ENCODE measurements at places on chromosomes 6 and 20.

GRCh38 chr6:53986721-53987521 lies 124.3 kb upstream of the MLIP start:
- no peak for DNase-seq

- peak; percentile 71 for DNase-seq
Measured at GRCh38 chr6:101663100-101663499, 269.6 kb downstream of the GRIK2 start.

GRCh38 chr20:9815632-9816031 lies 23.2 kb downstream of the PAK5 start:
- no peak for DNase-seq

GRCh38 chr6:3627956-3628835 lies 123.3 kb downstream of the PXDC1 start:
- DNase-seq, result peak; percentile 49

DNA sequence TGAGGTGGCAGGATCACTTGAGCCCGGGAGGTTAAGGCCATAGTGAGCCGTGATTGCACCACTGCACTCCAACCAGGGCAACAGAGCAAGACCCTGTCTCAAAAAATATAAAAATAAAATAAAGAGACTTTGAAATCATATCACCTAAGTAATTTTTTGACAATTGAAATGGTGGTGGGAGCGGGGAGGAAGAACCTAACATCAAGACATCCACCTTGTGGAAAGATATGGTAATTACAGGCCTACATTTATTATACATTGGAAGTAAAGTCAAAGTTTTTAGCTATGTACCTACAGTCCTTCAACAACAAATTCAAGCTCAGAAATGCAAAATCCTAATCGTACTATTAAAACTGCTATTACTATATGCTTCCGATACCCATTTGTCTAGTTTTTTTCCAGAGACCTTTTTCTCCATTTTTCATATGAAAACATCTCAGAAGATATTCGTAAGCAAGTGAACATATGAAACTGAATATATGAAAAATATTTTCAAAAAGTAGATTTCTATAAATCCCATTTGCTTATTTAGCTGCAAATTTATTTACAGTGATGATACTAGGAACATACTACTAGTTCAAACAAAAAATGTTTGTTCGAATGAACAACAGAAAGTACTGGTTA lies 83.3 kb downstream of the SYCP2 start:
- DNase-seq, result no peak

- no peak for DNase-seq
Measured at GRCh38 chr20:25148181-25148981, 47.1 kb upstream of the ENTPD6 start.

- no peak for DNase-seq
Measured at GRCh38 chr6:22133357-22133756, 163.5 kb downstream of the PRL start.

- no peak for DNase-seq
Measured at GRCh38 chr6:150929416-150929815, 63.9 kb downstream of the MTHFD1L start.

- no peak for DNase-seq
Measured at GRCh38 chr6:40885139-40885774, 153.8 kb downstream of the UNC5CL start.

GRCh38 chr6:135858931-135859330 lies 7.4 kb downstream of the PDE7B start:
- DNase-seq, result no peak

- no peak for DNase-seq
Measured at GRCh38 chr6:159977255-159977903, 8.5 kb downstream of the IGF2R start.

DNA sequence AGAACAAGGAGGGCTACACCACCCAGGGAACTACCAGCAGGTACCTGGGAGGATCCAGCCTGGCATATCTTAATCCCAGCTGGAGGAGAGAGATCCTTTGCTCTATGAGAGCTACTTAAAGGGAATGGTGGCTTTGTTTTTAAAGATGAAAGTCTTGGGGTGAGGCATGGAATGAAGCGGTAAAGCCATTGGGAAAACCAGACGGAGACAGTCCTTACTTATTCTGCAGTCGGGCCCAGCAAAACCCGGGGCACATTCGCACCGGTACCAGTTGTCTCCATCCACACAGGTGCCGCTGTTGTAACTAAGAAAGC lies 30.3 kb downstream of the JAG1 start:
- DNase-seq, result no peak

DNA sequence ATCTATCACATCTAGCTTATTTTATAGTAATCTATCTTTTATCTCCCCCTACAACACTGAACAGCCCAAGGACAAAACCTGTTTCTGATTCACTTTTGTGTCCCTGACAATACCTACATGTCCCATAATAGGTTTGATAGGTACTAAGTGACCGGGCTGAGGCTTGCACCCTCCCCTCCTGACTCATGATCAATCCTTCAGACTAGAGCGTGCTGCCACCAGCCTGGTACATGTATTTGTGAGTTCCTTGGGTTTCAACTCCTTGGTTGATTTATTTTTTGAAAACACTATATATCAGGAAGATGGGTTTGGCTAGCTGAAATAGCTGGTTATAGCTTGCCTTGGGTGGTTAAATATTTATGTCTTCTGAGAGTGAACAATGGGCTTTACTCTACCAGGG lies 41.6 kb upstream of the RAB23 start:
- no peak for DNase-seq

DNA sequence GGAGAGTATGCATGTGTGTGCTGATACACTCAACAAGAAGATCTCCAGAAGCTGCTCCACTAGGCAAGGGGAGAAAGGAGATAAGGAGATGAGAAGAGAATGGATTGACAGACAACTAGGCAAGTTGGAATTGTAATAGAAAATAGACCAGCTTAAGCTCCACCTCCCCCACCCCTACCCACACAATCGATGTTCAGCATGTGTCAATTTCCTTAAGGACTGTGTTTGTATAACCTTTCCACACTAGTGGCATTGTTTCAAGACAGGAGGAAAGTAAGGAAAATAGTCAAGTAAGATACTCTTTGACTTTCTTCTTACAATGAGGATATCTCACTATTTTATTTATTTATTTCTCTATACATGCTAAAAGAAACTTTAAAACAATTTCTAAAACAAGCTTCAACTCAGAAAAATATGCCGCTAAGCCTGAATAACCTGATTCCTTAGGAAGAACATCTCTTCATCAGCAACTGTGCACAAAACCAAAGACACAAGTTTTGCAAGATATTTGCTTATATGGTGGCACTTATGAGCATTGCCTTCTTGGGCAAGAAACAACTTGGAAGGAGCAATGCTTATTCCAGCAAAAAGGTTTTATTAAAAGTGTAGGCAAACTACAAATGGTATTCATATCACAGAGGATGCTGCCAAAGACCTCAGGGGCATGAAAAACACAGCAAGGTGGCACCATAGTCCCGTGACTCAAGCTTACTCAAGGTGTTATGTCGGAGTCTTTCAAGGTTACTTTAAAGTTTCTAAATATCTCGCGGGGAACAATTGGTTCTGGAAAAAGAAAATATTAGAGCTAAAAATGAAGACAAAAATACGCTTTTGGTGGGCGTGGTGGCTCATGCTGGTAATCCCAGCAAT lies 249.1 kb downstream of the COL12A1 start:
- no peak for DNase-seq

DNA sequence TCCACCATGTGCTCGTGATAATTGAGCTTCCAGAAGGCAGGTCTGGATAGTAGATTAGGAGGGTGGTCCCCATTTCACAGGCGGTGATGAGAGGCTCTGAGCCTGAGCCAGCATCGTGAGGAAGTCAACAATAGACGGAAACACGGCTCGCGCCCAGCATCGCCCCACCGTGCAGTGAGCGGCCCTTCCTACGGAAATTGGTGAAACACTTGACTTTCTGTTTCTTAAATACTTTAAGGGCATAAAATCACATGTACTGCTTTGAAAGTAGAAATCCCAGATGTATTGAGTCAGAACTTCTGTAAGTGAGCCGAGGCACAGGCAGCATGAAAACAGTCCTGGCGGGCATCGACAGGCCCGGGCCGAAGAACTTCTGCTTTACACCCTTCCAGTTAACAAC lies 4.3 kb upstream of the KIF25 start:
- DNase-seq, result no peak

GRCh38 chr6:112041535-112041934 lies 12.4 kb upstream of the CCN6 start:
- no peak for DNase-seq

DNA sequence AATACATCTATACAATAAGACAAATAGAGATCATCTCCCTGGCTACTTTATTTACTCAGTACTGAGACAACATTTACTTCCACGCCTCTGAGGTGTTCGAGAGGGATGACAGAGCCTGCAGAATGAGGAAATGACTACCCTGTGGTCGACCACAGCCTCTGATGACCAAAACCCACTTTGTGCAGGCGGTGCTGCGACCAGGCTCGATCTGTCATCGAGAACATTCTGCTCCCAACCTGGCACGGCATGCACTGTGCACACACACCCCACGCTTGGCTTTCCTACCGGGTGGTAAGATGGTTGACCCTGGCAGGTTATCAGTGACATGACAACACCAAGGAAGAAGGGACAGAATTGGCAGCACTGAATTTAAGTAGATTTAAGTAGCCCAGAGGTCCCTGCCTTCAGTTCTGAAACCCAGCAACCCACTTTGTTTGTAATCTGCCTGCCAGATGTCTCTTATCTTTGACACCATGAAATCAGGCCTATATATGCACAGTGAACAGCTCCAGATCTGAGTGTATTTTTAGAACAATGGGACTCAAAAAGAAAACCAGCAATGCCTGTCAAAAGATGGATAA lies 42.6 kb downstream of the TTI1 start:
- DNase-seq, result peak; percentile 13

GRCh38 chr6:157236040-157236725 lies 87.1 kb downstream of the TMEM242 start:
- no peak for DNase-seq

DNA sequence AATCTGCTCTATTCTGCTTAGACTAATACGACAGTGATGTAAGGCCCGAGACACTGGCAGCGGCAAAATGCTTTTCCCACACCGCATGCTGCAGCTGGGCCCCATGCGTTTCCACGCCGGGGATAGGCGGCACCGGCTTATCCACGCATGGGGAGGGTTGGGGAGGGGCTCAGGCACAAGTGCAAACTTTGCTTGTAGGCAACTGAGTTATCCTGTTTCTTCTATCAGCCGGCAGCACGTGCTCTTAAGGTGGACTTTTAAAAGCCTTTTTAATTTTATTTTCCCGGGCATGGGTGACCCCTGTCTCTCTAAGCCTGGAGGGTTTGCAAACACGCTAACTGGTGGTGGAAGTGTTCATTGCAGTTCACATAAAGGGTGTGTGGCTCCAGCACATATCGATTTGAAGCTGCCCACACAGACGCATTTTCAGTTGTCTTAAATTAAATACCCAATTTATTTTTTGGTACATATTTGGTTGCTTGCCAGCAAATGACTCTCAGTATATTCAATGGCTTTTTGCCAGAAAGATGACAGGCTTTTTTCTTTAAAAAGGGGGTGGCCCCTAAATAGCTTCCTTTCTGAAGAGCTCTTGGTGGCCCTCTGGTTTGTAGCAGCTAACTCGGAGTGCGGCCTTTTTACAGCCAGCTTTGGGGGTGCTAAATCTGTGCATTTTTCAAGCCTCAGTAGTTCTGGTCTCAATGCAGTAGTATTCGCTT lies 561.8 kb upstream of the AGPAT4 start:
- DNase-seq, result no peak

DNA sequence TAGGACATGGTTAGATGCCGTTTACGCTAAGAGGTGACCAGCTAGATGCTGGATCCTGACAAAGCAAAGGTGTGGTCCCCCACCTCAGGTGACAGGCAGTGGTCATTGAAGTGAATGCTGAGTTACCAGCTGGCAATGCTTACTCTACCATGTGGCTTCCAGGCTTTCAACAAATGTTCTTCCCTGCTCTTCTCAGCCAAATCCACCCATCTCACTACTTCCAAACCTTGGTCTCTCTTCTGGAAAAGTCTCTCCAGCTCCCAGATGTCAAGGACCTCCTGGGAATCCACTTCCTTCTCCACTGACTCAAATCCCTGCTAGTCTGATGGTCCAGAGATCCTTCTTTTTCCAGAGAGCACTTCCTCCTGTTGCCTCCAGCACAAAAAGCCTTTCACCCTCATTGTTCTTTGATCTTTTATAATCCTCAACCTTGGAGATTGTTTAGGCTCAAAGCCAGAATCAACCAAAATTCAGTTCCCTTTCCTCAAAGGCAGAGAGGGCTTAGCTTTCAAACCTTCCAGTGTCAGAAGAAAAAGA lies 228.0 kb downstream of the ZNF217 start:
- DNase-seq, result no peak

- DNase-seq, result no peak
Measured at GRCh38 chr6:92706976-92707375, 712.4 kb downstream of the EPHA7 start.

DNA sequence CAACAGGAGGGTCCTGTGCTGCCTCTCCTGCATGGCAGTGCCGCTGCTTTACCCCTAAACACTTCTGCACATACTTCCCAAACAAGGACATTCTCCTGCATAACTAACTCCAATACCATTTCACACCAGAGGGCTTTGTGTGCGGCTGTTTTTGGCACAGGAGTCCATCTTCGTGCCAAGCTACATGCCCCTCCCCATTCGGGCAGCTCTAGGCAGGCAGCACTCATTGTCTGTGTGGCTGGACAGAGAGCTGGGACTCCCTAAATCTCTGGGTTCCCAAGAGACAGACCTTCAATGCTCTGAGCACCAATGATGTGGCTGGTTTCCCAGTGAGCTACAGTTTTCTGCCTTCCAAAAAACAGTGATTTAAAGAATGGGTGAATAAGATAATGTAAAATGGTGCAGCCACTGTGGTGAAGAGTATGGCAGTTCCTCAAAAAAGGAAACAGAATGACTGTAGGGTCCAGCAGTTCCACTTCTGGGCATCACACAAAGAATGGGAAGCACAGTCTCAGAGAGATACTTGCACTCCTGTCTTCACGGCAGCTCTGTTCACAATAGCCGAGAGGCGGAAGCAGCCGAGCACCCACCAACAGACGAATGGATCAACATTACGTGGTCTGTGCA lies 80.3 kb upstream of the DUSP22 start:
- no peak for DNase-seq

GRCh38 chr20:53141201-53142050 lies 169.3 kb downstream of the TSHZ2 start:
- no peak for DNase-seq

- no peak for DNase-seq
Measured at GRCh38 chr20:4781211-4781610, 59.5 kb downstream of the PRND start.
